ENCODE measurements at places on chromosomes 5 and 9.

GRCh38 chr5:4833104-4833738, 306.9 kb upstream of the ADAMTS16 start:
- DNase-seq, result no peak

DNA sequence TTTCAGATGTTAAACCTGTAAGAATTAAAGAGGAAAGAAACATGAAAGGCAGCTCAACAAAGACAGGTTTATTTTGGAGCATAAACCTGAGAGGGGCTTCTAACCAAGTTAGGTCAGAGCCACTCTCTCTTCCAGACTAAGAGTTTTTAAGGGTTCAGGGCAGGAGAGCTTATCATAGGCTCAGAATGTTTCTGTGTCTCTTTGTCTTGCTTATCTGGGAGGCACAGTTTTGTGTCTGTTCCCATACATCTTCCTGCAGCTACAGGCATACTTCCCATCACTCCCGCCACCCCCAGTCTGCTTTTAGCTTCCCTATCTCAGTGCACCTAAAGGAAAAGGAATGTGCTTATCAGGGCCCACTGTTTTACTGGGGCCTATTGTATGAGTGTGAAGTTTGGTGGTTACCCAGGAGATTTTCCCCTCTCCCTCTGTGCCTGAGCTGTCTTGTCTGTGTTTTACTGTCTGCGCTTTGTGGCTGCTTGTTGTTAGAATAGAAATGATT, 21.9 kb downstream of the CD14 start:
- DNase-seq, result no peak

GRCh38 chr5:32794086-32794485, 83.0 kb downstream of the NPR3 start:
- no peak for DNase-seq

- no peak for DNase-seq
These were observed 370.0 kb downstream of the ZSWIM6 start for GRCh38 chr5:61701877-61702602.
